ENCODE measurements at places on chromosomes 3 and 15.

GRCh38 chr3:141348837-141349236, 19.5 kb upstream of the ZBTB38 start:
- DNase-seq, result no peak

DNA sequence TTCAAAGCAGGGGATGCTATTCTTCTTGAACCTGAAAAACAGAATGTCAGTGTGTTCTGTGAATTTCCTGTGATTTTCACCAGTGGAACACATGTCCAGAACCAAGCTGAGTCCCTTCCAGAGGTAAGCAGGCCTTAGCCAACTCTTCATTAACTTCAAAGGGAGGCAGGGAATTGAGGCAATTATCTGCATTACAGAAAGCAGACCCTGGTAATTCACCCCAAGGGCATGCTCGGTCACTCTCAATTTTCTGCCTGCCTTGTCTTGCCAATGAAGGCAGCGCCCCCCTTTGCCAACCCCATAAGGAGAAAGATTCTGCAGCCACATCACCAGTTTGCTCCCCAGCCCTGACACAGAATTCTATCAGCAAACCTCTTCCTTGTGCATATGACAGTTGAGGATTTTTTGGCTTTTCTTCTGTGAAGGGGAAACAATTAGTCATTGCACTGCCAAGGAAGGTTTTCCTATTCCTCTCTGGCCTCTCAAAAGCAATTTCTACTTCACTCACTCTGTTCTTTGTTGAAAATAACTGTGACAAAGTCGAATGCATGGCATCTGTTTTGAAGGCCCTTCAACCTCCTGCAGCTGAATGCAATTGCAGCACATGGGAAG, 85.3 kb downstream of the HHLA2 start:
- DNase-seq, result no peak

- no peak for DNase-seq
These were observed 6.5 kb upstream of the VPS8 start for GRCh38 chr3:184805351-184806038.

GRCh38 chr3:126270145-126270811, 86.9 kb downstream of the KLF15 start:
- DNase-seq, result no peak

- no peak for DNase-seq
These were observed 35.4 kb downstream of the CP start for GRCh38 chr3:149186219-149186618.

- no peak for DNase-seq
These were observed 55.8 kb upstream of the LMCD1 start for GRCh38 chr3:8445861-8446260.

DNA sequence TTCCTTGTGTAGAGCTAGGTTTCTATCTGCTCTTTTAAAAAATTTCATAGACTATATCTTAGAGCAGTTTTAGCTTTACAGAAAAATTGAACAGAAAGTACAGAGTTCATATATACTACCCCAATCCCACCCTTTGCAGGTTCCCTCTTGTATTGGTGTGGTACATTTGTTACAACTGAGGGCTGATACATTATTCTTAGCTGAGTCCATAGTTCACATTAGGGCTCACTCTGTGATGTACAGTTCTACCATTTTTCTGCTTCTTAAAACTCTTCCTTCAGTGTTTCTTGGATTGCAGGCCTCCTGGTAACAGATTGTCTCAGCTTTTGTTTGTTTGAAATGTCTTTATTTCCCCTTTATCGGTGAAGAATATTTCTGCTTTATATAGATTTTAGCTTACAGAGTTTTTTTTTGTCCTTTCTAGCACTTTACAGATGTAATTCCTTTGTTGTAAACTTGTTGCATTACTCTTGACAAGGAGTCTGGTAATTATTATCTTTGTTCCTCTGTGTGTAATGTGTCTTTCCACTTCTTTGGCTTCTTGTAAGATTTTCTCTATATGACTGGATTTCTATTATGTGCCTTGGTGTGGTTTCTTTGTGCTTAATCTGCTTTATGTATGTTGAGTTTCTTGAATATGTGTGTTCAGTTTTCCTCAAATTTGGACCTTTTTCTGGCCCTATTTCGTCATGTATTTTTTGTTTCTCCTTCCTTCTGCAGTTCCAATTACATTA, 25.3 kb downstream of the MEF2A start:
- no peak for DNase-seq

GRCh38 chr3:36693670-36694069, 70.7 kb downstream of the DCLK3 start:
- DNase-seq, result no peak

DNA sequence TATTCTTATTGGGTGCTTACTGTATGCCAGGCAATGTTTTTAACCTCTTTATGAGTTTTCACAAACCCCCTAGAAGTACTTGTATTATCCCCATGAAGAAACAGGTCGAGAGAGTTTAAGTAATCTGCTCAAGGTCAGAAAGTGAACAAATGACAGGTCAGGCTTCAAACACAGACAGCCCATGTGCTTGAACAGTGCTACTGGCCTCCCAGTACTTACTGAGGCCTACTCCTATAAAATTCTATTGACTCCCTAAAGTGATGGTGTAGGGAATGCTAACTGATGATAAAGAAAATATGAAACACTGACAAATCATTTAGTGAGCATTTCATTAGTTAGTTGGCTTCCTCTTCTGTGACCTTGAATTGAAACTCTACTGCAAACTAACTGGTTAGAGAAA, 4.2 kb upstream of the CNBP start:
- DNase-seq, result no peak

DNA sequence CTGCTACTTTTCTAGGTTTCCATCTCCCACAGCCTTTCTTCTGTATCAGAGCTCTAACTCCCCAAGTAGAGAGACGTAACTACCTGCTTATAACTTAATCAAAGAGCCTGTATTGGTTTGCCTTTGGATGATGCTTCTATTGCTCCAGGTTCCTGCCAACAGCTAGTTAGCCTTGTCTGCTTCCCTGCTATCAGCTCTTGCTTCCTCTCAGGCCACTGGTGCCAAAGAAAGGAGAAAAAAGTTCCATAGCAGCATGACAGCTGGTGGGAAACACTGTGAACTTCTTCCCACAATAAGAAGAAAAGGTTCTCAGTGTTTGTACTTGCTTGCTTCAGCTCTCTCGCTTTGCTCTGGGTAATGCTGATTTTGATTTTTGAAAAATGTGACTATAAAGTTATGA, 206.6 kb downstream of the GBE1 start:
- DNase-seq, result no peak

DNA sequence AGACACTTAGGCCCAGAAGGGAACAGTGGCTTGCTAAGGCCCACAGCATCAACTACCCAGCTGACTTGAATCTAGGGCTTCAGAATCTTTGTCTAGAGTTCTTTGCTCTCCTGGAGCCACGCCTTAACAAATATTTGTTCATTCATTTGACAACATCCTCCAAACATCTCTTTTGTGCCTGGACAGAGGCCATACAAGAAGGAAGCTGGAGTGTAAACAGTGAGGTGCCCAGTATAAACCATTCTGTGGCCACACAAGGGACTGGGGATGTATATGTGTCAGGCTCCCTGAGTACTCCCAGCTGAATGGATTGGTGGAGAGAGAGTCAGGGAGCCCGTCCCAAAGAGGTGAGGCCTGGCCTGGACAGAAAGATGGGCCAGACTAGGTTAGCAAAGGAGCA, 3.4 kb downstream of the CIB2 start:
- no peak for DNase-seq

- DNase-seq, result no peak
These were observed 183.3 kb downstream of the NR1D2 start for GRCh38 chr3:24128199-24129005.

- DNase-seq, result no peak
These were observed 9.0 kb downstream of the GASK1A start for GRCh38 chr3:42988097-42988496.

GRCh38 chr3:77158730-77159581, 119.1 kb downstream of the ROBO2 start:
- DNase-seq, result no peak

- DNase-seq, result no peak
These were observed 21.9 kb upstream of the SLC30A4 start for GRCh38 chr15:45544266-45545023.

- no peak for DNase-seq
These were observed 204.1 kb downstream of the WNT5A start for GRCh38 chr3:55282994-55283393.

- no peak for DNase-seq
These were observed 19.1 kb upstream of the MAGEF1 start for GRCh38 chr3:184730924-184731323.

- no peak for DNase-seq
These were observed 23.7 kb downstream of the HACD2 start for GRCh38 chr3:123561188-123561587.

GRCh38 chr15:43881245-43881644, 54.4 kb downstream of the WDR76 start:
- DNase-seq, result no peak

DNA sequence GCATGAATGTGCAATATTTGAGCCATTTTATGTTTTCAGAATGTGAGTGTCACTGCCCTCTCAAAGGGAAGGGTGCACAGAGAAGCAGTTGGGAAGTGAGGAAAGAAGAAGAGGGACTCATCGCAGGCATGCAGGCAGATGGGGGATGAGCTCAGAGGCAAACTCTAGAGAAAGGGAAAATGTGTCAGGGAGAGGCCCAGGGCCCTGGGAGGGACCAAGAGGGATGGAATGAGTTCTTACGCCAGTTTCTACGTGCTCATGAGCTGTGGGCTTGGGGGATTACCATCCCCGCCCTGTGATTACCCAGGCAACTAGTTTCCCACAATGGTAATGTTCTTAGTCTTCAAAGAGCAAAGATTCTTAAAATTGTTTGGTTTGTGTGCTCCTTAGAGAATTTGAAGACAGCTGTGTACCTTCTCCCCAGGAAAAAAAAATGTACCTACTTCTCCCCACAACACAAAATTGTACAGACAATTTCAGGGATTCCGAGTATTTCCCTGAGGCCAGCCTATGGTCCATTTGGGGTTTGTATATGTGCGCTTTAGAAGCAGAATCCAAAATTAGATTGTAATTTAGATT, 17.8 kb downstream of the GCSAM start:
- no peak for DNase-seq

DNA sequence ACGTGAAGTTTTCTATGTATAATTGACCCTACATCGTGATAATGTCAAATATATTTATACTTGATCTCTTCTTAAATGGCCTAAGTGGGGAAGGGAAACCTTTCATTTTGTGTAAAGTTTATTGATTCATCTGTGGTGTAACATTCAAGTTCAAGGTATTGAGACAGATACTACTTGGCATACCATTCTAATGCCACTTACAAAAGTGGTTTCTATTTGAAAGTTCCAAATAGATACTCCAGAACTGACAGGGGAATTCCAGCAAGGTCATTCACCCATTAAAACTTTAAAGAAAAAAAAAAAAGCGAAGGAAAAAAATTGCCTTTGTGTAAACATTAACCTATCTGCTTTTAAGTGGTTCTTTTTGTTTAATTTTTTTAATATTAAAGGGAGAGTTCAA, 45.3 kb upstream of the MAP3K13 start:
- DNase-seq, result no peak

DNA sequence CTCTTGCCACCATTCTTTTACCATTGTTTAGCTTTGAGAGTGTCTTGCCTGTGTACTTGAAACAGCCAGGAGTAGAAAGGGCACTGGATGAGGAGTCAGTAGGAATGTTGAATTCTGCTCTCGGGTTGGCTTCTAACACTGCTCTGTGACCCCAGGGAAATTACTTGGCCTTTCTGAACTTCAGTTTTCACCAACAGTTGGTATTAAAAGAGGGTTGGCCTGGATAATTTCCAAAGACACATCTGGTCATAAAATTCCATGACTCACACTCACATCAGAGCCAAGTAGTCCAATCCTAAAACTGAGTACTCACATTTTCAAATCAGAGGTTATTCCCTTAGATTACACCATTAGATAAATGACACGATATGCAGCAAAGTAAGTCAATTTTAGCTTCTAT, 141.6 kb downstream of the ECT2 start:
- DNase-seq, result no peak

- DNase-seq, result no peak
These were observed 640.5 kb upstream of the GRM7 start for GRCh38 chr3:6220447-6220846.

GRCh38 chr3:45318689-45319088, 69.7 kb upstream of the LARS2 start:
- DNase-seq, result no peak

- no peak for DNase-seq
These were observed 26.8 kb upstream of the INSYN1 start for GRCh38 chr15:73779974-73780373.

DNA sequence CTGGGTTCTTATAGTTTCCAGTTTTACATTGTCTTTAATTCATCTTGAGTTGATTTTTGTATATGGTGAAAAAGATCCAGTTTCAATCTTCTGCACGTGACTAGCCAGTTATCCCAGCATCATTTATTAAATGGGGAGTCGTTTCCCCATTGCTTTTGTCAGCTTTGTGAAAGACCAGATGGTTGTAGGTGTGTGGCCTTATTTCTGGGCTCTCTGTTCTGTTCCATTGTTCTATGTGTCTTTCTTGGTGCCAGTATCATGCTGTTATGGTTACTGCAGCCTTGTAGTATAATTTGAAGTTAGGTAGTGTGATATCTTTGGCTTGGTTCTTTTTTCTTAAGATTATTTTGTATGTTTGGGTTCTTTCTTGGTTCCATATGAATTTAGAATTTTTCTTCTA, 432.2 kb downstream of the UNC13C start:
- no peak for DNase-seq

GRCh38 chr3:4407941-4408340, 59.1 kb downstream of the SUMF1 start:
- no peak for DNase-seq

- no peak for DNase-seq
These were observed 61.5 kb upstream of the FILIP1L start for GRCh38 chr3:100175637-100176280.

DNA sequence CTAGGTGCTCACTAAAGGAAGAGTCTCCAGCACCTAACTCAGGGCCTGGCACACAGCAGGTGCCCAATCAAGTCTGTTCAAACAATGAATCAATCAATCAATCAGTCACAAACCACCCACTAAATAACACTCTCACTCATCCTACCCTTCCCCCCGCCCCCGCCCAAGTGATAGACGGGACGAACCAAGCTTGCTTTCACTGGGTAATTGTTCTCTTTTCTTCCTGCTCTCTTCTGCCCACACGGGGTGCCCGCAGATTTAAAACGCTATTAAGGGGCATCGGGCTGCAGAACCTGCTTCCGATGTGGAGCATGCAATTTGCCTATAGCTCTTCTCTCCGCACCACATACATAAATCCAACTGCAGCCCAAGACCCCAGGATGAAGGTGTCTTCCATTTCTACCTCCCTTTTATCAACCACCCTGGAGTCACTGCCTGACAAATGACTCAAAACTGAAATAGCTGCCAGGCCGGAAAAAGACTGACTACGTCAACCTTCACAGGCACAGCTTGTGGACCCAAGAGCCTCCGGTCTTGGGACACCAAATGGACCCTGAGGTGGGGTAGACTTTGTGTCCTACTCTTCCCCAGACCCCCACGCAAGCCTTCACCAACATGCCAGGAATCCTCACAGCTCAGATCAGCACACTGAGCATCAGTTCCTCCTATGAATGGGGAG, 1.7 kb downstream of the KLHL25 start:
- DNase-seq, result no peak
